Right renal pelvis (tissue), 4 donors: ENCODE measurements at places on chromosomes 5 and 9. TPM values are rescaled to one million over a fixed set of nuclear protein-coding genes. Genes with fewer than 3 reads are reported as not detected.

DNA sequence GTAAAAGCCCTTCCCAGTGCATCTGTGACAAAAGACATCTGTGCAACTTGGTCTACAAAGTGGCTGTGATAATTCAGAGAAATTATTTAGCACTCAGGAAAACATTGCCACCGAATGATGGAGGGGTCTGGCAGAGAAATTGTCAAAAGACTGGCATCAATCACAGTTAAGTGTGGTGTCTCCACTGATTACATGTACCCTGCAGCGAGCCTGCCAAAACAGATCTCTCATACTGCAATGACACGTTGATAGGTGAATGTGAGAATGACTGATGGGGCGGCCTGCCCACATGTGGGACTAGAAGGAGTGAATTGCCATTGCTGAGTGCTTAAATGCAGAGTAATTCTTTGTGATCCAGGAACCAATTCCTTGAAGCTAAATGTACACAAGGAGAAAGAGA is 136.4 kb upstream of the PCSK5 start:
- no peak for DNase-seq

DNA sequence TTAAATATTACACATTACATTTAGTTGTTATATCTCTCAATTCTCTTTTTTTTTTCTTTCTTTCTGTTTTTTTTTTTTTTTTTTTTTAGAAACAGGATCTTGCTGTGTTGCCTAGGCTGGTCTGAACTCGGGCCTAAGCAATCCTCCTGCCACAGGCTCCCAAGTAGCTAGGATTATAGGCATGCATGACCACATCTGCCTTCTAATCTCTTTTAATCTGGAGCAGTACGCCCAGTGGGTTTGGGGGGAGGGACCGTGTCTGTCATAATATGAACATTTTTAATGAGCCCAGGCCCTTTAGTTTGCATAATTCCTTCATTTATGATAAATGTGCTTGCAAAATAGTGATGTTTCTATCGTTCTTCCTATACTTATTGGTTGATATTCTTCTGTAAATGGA is 10.3 kb downstream of the RHOBTB3 start:
- no peak for DNase-seq

Gene RNF145
- polyA plus RNA-seq = 108 TPM

- no peak for DNase-seq
Observed at GRCh38 chr5:61697809-61698558, 365.9 kb downstream of the ZSWIM6 start.

DNA sequence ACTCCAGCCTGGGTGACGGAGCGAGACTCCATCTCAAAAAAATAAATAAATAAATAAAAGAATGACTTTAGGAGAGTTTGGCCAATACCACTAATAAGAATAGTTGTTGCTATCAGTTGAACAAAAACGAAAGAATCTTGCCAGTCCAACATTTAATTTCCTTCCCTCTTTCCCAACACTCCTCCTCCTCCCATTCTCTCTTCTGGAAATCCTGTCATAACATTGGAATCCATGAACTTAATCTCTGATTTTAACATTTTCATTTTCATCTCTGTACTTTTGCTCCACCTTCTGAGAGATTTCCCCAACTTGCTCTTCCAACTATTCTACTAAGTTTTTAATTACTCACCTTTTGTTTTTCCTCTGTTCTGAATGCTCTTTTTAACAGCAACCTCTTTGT is 42.8 kb upstream of the CDK20 start:
- DNase-seq = no peak

- DNase-seq = no peak
Observed at GRCh38 chr5:58107704-58108103, 352.2 kb downstream of the PLK2 start.

Gene HK3
- 1.3 TPM for polyA plus RNA-seq

DNA sequence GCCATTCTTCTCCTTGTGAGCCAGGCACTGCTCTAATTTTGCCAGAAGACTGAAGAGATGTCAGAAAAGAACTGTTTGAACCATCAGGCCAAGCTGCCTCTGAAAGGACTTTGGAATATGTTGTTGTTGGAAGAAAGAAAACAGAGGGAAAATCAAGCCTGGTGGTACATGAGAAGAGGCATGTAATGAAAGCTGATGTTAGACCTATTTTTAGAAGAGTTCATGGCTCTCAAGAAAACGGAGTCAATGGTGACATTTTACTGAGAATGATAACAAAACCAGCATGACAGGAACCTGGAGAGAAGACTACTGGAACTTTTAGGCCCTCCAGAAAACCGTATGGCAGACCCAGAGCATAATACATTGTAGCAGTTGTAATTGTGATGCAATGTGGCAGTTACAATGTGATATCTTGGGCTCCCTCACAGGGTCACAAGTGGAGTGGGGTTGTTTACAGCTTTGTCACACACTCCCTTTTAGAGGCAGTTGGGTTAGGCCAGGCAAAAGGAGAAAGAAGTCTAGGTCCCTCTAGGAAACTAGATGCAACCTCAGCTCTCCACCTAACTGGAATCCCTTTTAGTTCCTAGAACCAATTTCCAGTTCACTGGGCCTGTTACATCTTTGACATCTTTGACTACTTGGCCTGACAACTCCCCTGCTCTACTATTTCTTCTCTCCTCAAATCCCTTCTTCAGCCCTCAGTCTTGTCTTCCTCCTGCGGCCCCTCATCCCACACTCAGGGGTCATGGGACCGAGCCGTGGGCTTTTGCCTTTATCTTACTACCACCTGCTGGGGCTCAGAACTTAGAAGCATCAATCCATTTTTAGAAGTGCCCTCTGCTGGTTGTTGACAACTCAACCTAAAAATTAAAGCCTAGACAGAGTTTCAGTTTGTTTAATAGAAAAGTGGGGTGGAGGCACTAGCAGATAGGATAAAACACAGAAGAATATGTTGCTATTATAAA is 61.2 kb upstream of the JAK2 start:
- no peak for DNase-seq

DNA sequence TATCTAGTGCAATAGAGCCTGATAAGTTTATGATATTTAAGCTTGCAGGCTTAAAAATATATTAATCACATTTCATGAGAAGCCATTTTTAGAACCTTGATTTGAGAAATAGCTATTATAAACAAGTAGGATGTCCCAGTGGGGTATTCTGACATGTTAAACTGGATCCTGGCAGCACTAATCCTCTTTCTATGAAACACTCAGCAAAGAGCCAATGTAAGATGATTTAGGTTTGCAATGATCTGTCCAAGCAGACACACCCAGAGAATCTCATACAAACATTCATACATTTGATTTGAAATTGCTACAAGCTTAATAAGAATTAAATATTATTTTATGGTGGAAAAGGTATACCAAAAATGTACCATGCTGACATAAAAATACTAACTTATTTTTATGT is 86.5 kb downstream of the ERP44 start:
- no peak for DNase-seq

Gene PCDHGA7
- polyA plus RNA-seq = 2.2 TPM

GRCh38 chr5:2417301-2417700 is 334.2 kb downstream of the IRX2 start:
- DNase-seq = no peak

GRCh38 chr5:159319363-159319762 is 10.9 kb downstream of the IL12B start:
- no peak for DNase-seq

Gene ADAMTS6
- polyA plus RNA-seq = 2.1 TPM

Gene CCL28
- polyA plus RNA-seq = 2.6 TPM

Gene CAMK2A
- polyA plus RNA-seq = 5.2 TPM

DNA sequence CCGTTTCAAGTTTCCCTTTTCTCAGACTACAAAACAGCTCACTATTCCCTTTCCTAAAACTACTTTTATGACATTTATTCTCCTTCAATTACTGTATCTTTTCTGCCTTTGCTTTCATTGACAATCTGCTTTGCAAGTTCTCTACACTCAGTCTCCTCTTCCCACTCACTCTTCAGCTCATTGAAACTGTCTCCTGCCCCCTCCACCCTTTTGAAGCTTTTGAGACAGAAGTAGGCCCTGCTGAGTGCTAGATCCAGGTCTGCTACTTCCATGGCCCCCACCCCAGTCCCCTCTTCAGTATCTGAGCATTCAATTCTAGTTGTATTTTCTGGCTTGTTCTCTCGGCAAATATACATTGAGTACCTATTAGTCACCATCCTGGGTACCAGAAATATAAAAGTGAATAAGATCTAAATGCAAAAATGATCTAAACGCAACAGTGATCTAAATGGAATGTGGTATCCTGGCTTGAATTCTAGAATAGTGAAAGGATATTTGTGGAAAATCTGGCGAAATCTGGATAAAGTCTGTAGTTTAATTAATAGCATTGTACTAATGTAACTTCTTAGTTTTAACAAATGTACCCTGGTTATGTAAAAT is 58.4 kb downstream of the OR2K2 start:
- no peak for DNase-seq

DNA sequence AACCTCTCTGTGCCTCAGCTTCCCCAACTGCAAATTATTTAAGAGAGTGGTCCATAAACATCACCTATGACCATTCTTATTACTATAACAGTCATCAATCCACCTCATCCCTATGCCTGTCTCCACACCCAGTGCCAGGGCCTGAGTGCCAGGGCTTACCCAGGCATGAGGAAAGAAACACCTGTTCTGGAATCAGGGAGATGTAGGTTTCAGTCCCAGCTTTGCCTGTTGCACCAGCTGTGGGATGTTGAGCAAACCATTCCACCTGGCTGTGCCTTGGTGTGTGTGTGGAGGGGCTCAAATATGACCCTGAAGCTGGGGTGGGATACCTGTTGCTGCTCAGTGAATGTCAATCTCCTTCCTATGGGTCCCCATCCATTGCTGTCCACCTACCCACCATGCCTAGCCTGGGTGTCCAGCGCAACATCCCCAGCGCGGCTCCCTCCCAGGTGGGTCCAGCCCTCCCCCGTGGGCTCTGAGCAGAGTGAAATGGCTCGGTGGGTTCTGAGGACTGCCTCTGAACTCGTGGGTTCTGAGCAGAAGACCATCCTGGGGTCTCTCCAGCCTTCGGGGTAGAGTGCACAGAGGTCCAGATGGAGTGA is 16.3 kb downstream of the AKNA start:
- no peak for DNase-seq

DNA sequence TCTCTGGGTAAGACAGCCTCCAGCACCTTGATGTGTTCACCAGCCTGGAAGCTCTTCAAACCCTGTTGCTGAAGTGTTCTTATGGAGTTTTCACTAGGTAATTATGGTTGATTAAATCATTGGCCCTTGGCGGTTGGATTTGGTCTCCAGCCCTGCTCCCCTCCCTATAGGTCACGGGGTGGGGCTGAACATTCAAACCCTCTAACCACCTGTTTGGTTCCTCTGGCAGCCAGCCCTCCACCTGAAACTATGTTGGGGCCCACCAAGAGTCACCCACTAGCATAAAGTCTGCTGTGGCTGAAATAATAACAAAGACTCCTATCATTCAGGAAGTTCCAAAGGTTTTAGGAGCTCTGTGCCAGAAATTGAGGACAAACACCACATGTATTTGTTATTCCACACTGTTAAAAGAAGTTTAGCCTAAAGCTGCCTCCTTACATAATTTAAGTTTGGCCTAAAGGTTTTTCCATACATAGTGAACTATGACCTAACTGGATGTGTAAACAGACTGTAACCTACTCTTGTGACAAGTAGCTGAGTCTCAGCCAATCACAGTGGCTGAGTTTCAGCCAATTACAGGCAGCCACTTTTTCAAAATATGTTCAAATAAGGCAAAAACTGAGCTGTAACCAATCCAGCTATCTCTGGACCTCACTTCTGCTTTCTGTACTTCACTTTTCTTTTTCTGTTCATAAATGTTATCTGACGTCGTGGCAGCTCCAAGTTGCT is 34.8 kb downstream of the TMEM252 start:
- no peak for DNase-seq

- DNase-seq = no peak
Observed at GRCh38 chr9:128254855-128255759, 20.7 kb downstream of the GOLGA2 start.

Gene CDH9
- polyA plus RNA-seq = 10.9 TPM

Gene TMEM8B
- 26.0 TPM for polyA plus RNA-seq

DNA sequence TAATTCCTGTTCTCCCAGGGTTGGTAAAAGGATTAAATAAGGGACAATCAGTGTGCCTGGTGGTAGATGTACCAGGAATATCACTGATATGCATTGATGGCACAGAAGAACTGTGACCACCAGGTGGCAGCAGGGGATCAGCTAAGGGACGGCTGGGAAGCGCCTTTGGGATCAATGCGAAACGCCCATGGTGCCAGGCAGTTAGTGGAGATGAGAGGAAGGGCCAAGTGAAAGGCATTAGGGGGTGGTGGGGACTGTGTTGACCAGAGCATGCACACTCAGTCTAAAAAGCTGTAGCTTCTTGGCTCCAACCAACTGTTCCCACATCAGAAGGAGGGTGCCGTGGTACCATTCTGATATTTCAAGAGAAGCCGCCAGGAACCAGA is 55.6 kb downstream of the ARHGEF37 start:
- DNase-seq = no peak

DNA sequence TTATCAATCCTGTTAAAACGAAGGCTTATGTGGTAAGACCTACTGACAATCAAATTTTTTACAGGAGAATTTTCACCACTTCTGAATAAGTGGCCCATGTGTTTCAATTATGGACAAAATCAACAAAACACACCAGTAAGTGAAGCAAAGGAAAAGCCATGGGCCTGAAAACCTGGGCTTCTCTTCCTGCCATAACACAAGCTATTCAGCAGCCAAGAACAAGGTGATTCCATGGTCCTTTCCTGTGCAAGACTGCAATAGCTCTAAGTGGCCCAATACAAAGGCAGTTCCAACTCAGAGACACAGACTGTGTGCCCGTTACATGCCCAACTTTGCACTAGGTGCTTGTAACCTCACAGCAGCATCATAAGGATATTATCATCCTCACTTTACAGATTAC is 168.5 kb downstream of the EPB41L4A start:
- DNase-seq = no peak

DNA sequence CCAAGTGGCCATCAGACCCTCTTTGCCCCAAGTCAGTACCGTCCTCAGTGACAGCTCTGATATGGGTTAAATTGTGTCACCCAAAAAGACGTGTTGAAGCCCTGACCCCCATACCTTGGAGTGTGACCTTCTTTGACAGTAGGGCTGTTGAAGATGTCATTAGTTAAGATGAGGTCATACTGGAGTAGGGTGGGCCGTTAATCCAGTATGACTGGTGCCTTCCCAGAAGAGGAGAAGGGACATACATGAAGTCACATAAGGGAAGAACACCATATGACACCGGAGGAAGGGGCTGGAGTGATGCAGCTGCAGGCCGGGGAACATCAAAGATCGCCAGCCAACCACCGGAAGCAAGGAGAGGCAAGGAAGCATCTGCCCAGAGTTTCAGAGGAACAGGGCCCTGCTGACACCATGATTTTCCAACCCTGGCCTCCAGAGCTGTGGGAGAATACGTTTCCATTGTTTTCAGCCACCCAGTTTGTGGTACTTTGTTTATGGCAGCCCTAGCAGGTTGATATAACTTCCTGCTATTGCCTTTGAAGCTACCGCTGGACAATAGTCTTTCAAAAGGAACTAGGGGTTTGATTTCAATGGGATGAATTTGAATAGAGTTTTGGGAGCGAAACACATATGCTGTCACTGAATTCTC is 36.4 kb upstream of the CPEB4 start:
- no peak for DNase-seq

GRCh38 chr5:31273631-31274378 is 80.3 kb downstream of the CDH6 start:
- no peak for DNase-seq

GRCh38 chr9:111149018-111149759 is 110.9 kb upstream of the LPAR1 start:
- no peak for DNase-seq
